NCI-H510A treated with DMSO at 0.1 percent for 48 hours (cell line): ENCODE measurements at places on chromosomes 2 and 18.

GRCh38 chr18:54947091-54947490 lies 12.2 kb downstream of the CCDC68 start:
- peak; percentile 60 for DNase-seq

GRCh38 chr2:38165698-38166097 lies 89.7 kb upstream of the CYP1B1 start:
- no peak for DNase-seq

- no peak for DNase-seq
Observed at GRCh38 chr2:105736145-105736544, 8.6 kb upstream of the NCK2 start.

DNA sequence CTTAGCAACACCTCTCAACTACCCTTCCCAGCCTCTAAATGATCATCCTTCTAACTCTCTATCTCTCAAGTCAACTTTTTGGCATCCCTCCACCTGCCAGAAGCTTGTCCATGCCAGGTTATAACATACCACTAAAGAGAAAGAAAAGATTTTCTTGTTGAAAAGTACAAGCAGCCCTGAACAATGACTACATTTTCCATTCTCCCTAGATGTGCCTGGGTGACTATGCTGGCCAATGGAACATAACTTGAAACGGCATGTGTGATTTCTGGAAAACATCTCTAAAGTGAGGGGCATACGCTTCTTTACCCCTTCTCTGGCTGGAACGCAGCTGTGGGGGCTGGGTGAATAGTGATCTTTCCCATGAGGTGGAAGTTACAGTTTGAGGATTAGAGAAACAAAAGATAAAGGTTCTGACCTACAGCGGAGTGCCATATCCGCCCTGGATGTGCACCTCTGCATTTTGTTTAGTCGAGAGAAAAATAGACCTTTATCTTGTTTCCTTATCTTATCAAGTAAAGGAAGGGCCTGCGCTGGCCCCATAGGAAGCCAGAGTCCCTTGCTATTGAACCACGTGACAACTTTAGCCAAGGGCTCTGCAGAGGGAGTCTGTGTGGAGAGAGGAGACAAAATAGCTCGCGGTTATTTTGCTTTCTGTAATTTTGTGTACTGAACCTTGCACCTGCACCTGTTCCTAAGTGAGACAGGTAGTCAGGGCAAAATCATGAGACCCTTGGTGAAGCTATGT lies 436.8 kb downstream of the TGIF1 start:
- DNase-seq: no peak

DNA sequence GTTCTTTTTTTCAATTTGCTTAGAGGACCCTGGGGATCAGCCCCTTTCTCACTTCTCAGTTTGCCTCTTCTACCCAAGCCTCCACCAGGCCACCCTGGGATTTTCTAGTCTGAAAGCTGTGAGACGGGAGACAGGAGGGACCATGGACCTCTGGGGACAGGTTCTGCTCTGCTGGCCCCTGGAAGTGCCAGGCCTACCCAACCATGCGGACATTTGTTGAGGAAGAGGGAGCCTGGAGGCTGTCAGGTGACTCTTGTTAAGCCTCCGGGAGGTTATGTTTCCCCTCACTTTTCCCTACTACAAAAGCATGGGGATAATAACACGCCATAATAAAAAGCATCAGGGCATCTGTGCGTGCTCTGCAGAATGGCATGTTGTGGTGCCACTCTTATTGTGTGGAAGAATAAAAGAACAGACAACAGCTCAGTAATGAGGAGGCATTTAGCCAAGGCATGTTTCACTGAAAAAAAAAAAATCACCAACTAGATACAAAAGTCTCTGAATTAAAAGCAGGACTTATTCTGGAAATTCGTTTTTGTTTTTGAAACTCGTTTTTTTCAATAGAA lies 48.3 kb upstream of the PLA2R1 start:
- DNase-seq: no peak

DNA sequence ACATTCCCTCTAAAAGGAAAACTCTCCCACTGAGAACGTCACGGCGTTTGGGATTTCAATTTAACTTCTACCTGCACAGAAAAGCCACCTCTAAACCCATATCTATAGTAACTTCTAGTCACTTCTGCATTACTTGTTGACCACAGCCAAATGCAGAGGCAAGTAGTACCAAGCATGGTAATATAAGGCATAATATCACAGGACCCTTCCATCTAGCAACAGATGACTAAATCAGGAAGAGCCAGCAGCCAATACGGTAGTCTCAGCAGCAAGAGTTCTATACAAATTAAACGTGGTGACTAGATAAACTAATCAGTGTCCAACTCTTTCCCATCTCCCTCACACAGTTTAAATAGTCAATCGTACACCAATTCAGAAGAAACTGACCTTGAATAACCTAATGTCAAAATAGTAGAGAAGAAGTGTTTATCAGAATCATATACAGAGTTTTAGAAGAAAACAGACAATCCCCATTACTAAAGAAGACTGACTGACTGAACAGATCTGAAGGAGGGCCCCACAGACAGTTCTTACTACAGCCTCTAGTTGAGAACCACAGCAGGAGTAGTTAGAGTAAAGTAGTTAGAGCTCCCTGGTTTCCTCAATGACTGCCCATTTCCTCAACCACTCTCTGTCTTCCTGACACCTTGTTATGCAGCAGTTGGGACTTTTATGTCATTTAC lies 30.0 kb downstream of the MEMO1 start:
- DNase-seq: no peak

GRCh38 chr2:111910609-111911277 lies 12.3 kb downstream of the MERTK start:
- DNase-seq: no peak

DNA sequence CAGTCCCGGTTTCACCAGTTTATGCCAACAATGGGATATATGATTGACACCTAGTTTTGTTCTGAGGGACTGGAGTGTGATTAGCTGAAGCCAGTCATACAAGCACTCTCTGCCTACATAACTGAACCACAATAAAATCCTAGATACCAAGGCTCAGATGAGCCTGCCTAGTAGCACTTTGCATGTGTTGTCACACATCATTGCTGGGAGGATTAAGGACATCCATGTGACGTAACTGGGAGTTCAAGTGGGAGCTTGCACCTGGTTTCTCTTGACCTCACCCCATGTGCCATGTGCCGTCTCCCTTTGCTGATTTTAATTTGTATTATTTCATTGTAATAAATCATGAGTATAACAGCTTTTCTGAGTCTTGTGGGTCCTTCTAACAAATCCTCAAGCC lies 90.3 kb downstream of the TMEM163 start:
- DNase-seq: peak; percentile 88

DNA sequence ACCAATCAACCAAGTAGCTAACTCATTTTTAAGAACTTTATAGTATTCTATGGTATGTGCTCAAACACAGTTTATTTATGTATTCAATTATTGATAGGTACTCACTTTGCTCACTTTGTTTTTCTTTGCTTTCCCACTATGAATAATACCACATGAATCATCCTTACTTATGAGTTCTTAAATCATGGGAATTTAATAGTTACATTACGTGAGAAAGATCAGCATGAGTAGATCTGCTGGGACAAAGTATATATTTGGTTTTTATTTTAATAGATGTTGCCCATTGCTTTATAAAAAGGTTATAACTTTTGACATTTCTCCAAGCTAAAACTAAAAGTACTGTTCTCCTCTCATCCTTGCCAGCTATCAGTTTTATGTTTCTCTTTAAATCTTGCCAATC lies 390.7 kb downstream of the LRATD1 start:
- DNase-seq: no peak

- no peak for DNase-seq
Observed at GRCh38 chr2:195612611-195613495, 44.2 kb upstream of the SLC39A10 start.

- DNase-seq: no peak
Observed at GRCh38 chr2:119249311-119249710, 25.7 kb downstream of the STEAP3 start.

- DNase-seq: no peak
Observed at GRCh38 chr2:109133746-109134145, 4.7 kb downstream of the SH3RF3 start.

DNA sequence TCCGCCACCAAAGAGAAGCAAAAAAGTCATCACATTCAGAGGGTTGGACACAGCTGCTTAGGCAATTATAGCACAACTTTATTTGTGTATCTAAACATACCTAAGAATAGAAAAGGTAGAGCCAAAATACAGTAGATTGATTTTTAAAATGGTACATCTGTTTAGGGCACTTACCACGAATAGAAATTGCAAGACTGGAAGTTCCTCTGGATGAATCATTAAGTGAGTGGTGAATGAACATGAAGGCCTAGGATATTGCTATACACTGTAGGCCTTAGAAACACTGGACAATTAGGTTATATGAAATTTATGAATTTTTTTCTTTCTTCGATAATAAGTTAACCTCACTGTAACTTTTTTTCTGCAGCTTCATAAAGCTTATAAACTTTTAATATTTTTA lies 687.0 kb downstream of the BCL11A start:
- DNase-seq: no peak

DNA sequence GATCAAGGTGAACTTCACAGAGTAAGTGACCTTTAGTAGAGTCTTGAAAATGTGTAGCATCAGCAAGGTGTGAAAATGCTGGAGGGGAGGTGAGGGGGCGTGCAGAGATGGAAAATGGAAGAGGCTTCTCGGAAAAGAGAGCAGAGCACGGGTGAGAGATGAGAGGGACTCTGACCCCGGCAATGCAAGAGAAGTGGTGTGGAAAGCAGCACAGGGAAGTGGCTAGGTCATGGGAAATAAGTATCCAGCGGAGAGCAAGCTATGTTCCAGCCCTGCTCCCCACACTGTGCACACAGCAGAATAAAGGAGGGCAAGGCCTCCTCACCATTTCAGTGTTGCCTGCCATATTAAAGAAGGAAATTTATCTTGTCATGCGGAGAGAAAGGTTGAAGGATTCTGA lies 241.7 kb upstream of the DOK6 start:
- DNase-seq: no peak

- DNase-seq: no peak
Observed at GRCh38 chr2:84704505-84705244, 176.2 kb downstream of the TRABD2A start.

DNA sequence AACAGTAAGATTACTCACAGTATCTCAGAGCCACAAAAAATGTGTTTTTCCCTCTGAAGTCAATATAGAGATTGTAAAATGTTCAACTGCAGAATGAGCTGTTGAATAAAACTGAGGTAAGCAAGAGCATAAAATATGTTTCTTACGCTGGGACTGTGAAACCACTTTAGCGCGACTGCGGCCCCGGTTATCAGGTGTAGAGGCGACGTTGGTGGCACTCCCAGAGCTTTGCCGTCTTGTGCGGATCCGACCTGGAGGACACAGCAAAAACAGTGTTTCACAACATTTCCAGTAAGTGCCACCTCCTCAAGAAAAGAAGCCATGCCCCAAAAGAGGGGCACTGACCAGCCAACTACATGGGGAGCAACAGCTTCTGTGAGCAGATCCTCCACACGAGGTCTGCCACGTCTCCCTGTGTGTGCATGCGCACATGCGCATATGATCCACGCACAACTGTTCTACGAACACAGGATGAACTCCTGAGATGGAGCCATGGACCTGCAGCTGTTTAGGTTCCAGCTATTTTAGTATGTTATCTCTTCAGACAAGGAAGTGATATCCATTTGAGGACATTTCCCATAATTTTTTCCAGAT lies 100.7 kb upstream of the RNU4ATAC start:
- no peak for DNase-seq

GRCh38 chr2:158658396-158658795 lies 136.7 kb upstream of the DAPL1 start:
- no peak for DNase-seq
